ENCODE measurements at places on chromosomes 5 and 9.

DNA sequence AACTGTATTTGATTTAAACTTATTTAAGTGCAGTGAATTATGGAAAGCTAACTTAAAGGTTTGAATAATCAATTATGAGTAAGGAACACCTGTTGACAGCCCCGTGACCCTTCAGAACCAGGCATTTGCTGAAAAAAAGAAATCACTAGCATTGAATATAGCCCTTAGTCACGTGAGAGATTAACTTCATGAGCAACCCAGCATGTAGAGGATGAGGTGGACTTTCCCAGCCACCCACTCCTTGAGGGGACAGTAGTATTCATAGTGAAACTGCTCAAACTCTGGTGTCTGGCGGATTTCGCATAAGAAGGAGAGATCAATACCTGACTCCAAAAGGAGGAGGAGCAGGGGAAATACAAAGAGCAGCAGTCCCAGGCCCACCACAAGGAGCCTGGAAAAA is 184.8 kb upstream of the RASEF start:
- no peak for DNase-seq

DNA sequence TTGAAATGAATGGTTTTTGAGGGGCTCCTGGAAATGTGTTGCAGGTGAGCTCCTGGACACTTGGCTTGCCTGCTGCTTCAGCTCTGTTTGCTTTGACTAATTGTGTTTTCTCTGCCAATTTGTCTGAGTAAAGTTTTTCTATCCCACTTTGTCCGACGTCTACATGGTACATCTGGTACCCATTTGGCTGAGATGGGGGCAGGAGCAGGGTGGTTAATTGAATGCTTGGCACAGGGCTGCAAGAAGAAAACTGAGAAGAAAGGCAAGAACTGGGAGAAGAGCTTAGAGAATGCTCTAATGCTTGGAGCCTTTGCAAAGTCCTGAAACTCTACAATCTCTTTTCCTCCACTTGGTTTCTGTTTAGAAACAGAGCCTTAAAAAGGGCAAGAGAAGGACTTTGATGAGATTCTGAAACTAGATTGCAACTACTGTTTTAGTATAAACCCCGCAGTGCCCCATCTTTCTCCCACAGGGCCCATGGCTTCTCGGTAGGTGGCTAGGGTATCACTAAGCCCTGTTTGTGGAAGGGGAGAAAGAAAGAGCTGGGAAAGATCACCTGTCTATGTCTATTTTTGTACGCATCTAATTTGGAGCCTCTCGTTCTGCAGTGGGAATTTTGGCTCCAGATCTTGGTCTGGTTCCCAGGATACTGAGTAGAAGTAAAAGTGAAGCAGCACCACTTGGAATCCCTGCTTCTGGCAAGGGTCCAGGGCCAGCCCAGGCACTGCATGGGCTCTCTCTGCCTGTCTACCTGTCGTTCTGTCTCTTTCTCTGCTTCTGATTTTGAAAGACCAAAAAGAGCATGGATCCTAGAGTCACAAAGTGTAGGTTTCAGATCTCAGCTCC is 214.4 kb downstream of the SEMA6A start:
- no peak for DNase-seq

DNA sequence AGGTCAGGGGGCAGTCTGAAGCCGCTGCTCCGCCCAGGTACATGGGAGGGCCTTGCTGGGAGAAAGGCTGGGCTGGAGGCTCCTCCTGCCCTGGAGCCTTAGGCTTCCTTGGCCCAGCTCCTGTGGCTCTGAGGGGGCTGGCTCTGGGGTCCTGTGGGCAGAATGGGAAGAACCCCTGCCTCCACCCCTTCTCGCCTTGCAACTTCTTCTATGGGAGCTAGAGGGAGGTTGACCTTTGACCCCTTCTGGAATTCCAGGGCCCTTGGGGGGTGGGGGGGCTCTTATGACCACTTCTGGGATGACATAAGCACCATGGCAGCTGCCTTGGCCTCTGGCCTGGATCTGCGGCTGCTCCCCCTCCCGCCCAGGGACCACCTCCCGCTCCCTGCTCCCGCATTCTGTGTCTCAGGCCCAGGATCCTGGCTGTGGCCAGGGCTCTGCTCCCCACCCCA is 32.2 kb downstream of the IER5L start:
- DNase-seq: no peak

DNA sequence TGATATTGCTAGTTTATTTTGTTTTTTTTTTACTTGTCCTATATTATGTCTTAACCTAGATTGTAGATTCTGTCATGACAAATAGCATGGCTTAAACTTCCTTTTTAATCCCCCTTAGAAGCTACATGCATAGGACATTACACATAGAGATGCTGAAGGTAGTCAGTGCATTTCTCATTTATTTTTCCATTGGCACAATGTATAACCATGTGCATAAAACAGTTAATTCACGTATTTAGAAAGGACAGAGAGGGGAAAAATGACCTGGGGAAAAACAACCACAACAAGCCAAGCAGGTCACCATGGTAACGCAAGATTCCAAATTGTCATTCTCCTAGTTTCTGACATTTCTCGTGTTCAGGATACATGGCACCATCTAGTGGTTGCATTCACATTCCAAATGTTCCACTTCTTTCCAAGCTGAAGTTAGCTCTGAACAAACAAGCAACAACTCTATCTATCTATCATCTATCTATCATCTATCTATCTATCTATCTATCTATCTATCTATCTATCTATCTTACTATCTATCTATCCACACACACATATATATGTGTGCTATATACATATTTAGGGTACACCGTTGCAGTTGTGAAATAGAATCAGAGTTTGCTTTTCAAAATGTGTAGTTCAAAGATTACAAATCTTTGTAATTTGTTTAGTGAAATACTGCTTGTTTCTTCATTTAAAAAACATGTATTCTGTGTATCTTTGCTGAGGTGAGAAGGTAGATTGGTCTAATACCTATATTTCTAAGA is 487.2 kb upstream of the ST8SIA4 start:
- DNase-seq: peak; percentile 76

- no peak for DNase-seq
These were observed 318.4 kb upstream of the ZNF608 start for GRCh38 chr5:125064621-125065438.
